GM13977 (cell line): ENCODE measurements at places on chromosomes 16 and 17.

DNA sequence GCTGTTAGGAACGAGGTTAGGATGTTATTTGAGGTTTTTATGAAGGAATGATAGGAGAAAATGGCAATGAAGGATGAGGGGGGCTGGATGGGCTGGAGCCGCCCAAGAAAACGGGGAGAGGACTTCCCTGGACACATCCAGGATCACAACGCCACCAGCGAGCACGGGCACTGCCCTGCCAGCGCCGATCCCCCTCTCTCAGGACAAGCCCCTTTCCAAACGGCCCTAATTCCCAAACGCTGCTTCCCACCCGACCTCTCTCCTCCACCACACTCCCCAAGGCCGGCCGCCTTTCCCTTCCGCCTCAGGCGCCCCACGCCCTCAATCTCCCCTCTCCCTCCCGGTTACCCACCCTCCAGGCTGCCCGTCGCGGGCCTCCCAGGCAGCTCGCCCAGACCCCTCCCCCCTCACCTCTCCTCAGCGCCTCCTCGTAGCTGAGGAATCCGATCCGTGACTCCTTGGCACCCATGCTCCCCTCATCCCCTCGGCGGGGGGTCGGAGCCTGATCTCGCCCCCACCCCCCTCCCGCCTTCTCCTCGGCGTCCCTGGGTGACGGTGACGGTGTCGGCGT lies 377 bp downstream of the USP32 start:
- no peak for DNase-seq

- no peak for DNase-seq
Measured at GRCh38 chr17:15307710-15308111, 33.7 kb downstream of the TEKT3 start.

DNA sequence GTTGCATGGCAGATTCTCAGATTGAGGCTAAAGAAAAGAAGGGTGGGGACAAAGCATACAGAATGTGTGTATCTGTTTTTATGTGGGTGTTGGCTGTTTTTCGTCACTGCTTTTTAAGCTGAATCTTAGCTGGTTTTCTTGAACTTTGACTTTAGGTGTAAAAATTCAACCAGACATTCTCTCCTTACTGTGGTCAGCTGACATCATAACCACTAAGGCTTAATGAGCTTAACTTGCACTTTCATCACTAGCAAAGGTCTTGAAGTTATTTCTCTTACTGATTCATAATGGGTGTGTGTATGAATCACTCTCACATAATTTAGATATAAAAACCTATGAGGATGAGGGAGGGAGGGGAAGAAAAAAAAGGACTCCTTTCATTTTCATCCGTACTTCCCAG lies 4.0 kb upstream of the CDC6 start:
- DNase-seq, result peak; percentile 39

GRCh38 chr17:78106211-78106610 lies 22.3 kb downstream of the TMC6 start:
- DNase-seq, result no peak

DNA sequence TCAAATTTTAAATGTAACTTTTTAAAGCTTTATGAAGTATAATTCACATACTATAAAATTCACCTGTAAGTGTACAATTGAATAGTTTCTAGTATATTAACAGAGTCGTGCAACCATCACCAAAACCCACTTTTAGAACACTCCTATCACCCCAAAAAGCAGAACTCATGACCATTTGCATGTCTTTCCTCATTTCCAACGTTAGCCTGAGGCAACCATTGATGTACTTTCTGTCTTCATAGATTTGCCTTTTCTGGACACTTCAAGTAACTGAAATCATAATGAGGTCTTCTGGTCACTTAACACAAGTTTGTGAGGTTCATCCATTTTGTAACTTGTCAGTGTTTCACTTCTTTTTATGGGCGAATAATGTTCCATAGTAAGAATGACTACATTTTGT lies 33.2 kb downstream of the METTL16 start:
- DNase-seq, result no peak

GRCh38 chr16:48637039-48637438 lies 27.1 kb upstream of the N4BP1 start:
- no peak for DNase-seq

GRCh38 chr17:1398931-1399678 lies 917 bp downstream of the YWHAE start:
- no peak for DNase-seq

DNA sequence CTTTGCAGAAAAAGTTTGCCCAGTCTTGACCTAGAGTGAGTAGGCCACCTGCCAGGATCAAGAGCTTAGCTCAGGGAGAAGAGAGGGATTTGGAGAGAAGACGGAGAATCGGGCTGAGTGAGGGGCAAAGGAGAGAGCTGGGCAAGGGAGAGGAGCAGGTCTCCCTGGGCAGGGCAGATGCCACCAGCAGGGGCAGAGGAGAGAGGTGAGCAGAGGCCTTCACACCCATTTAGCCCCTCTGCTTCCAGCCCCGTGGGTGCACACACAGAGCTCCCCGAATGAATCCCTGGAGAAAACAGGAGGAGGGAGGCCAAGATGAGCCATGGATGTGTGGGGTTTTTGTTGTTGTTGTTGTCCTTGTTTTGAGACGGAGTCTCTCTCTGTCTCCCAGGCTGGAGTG lies 29.2 kb downstream of the TBX4 start:
- DNase-seq, result no peak

DNA sequence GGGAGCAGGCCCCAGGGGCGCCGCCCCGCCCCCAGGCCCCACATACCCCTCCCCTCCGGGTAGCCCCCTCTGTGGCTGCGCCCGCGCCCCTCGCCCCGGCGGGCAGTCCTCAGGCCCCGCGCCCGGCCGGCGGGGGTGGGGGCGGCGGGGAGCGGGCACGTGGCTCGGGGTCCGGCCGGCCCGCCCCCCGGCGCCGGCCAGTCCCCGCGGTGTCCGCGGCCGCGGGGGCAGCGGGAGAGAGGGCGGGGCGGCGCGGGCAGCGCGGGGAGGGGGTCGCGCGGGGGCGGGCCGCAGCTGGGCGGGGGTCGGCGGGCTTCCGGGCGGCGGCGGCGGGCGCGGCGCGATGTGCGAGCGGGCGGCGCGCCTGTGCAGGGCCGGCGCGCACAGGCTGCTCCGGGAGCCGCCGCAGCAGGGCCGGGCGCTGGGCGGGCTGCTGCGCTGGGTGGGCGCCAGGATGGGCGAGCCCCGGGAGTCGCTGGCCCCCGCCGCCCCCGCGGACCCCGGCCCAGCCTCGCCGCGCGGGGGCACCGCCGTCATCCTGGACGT lies 335 bp downstream of the NECAB2 start:
- no peak for DNase-seq

GRCh38 chr17:13725288-13725990 lies 123.7 kb upstream of the HS3ST3A1 start:
- DNase-seq, result no peak

GRCh38 chr17:57657211-57657610 lies 87.9 kb downstream of the CCDC182 start:
- DNase-seq, result no peak

GRCh38 chr16:4373909-4374742 lies 2.5 kb downstream of the VASN start:
- no peak for DNase-seq

GRCh38 chr16:31706925-31707324 lies 166.7 kb upstream of the ZNF267 start:
- no peak for DNase-seq

GRCh38 chr17:72273289-72274056 lies 152.7 kb downstream of the SOX9 start:
- no peak for DNase-seq

DNA sequence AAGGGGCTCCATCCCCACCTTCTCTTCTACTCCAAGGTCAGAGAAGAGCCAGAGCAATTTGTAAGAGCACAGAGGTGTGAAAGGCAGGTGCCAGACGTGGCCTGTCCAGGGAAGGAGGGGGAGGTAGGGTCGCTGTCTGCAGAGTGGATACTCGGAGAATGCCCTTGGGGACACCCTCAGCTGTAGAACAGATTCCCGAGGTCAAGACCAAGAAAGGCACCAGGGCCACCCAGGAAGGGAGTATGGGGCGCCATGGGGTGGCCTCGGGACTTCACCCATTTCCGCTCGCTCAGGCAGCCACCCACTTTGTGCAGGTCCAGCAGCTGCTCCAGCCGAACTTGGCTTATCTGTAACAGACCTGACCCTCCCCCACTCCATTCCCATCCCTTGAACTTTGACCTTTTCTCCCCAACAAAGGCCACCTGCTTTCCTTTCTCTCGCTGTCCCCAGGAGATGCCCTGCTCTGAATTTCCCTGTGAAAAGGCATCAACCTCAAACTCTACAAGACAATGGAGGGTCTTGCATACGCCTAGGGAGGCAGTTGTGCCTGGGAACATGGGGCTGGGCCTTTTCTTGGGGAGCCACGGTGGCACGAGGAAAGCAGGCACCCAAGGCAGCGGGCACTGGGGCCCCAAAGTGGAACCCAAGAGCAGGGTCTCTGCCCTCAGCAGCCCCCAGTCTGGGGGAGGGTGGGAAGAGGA lies 11.3 kb upstream of the AXIN2 start:
- no peak for DNase-seq

GRCh38 chr16:48276102-48276501 lies 28.8 kb upstream of the ABCC11 start:
- DNase-seq, result no peak

GRCh38 chr16:11179574-11179973 lies 76.4 kb downstream of the SOCS1 start:
- DNase-seq, result peak; percentile 31

- no peak for DNase-seq
Measured at GRCh38 chr17:80133626-80133970, 13.3 kb downstream of the EIF4A3 start.

DNA sequence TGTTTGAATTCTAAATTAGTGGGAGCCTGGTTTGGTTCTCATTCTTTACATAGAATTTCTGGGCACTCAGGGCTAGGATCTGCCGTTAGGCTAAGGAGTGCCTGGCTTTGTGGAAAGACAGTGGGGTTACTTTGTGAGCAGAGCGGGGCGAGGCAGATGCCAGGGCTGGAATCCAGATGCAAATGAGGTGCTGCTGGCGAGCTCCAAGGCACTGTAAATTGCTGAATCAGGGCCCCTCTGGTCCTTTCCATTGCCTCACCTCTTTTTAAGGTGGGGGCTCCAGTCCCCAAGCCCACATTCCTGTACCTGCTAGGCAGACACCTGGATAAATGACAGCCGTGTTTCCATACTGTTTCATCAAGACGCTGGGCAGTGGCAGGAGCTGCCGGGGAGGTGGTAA lies 33.8 kb downstream of the PIPOX start:
- no peak for DNase-seq

- DNase-seq, result no peak
Measured at GRCh38 chr16:69471121-69471520, 46.7 kb downstream of the CYB5B start.

GRCh38 chr16:76713191-76713590 lies 436.0 kb downstream of the CNTNAP4 start:
- no peak for DNase-seq

GRCh38 chr17:9982159-9982558 lies 77.1 kb upstream of the RCVRN start:
- no peak for DNase-seq

GRCh38 chr17:7295230-7296180 lies 1.1 kb upstream of the YBX2 start:
- DNase-seq, result peak; percentile 32

GRCh38 chr16:51119973-51120729 lies 30.9 kb downstream of the SALL1 start:
- no peak for DNase-seq

DNA sequence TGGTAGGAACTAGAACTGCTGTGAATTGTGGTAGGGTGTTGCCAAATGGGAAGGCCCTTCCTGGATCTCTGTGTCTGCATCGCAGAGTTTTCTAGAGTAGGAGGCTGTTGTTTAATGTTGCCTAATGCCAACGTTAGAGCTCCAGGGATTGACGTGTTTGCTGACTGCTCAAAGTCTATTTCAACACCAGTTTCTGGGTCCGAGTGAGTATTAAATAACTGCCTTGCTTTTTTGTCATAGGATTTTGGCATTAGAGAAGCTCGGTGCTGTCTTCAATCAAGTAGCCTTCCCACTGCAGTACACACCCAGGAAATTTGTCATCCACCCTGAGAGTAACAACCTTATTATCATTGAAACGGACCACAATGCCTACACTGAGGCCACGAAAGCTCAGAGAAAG lies 40.0 kb downstream of the SF3B3 start:
- no peak for DNase-seq

DNA sequence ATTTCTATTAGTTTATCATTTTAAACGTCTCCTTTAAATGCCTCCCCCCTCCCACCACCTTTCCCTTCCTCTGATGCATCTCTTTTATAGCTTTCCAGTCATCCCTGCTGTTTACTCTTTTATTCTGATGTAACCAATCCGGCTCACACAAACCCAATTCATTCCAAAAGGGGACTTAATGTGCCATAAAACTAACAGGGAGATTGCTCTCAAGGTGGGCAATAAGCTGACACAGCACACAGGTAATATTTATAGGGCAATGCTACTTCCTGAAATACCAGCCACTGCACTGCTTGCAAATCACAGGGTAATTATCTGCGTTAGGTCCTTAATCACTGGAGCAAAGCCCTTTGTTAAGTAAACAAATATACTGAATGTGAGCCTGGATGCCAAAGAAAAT lies 23.3 kb upstream of the CA10 start:
- no peak for DNase-seq

DNA sequence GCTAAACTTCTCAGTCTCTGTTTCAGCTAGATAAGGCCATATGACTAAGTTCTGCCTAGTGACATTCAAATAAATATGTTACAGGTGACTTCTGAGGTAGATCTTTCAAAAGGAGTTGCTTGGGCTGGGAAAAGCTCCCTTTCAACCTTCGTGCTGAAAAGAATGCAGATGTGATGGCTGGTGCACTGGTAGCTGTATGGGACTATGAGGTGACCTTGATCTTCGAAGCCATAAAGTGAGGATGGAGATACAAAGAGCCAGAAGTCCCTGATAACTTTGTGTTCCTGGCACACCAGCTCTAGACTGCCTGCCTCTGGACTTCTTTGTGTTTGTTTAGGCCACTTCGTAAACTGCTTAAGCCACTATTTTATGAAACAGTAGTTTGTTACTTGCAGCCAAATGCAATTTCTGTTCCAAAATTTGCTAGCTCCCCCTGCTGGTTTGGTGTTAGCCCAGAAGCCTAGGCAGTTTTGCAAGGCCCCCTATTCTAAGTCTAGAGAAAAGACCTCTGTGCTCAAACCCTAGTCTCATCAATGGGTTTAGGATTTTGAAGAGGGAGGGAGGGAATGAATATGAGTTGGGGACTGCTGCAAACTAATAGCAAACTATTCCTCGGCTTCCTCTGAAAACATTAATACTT lies 23.3 kb upstream of the ERCC4 start:
- DNase-seq, result no peak

- no peak for DNase-seq
Measured at GRCh38 chr16:81551151-81551808, 106.7 kb downstream of the CMIP start.

DNA sequence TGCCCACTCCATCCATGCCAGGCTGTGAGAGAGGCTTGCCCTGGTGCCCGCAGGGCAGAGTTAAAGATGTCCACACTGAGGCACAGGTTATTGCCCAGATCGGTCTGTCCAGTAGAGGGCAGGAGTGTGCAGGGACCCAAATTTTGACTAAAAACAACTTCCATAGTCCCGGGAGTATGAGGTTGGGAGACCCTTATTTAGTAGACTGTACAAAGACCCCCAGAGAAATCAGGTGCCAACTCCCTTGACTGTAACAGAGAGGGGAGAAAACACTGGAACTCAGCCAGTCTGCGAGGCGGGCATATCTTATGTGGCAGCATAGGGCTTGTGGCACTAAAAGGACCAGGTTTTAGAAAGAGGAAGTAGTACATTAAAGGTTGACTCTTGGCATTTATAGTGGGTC lies 43.4 kb downstream of the HNF1B start:
- peak; percentile 68 for DNase-seq
